Hematopoietic multipotent progenitor cell (in vitro differentiated cells): ENCODE measurements at places on chromosomes 6 and 20.

DNA sequence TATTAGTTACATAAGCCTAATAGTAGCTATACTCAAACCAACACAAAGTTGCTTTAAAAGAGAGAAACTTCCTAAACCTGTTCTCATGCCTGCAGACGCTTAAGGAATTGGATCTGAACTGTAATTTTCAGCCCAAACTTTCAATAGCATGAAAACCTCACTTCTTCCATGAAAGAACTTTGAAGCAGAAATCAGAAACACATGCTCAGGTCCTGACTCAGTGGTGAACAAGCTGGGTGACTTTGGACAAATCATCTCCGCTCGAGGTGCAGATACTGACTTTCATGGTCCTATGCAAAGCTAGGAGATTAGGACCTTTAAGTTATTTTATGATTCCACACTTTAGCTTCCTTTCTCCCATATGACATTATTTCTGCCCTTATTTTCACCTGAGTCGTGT lies 36.5 kb downstream of the NOX3 start:
- no peak for DNase-seq

GRCh38 chr6:107493158-107494057 lies 3.5 kb downstream of the SOBP start:
- DNase-seq: no peak

DNA sequence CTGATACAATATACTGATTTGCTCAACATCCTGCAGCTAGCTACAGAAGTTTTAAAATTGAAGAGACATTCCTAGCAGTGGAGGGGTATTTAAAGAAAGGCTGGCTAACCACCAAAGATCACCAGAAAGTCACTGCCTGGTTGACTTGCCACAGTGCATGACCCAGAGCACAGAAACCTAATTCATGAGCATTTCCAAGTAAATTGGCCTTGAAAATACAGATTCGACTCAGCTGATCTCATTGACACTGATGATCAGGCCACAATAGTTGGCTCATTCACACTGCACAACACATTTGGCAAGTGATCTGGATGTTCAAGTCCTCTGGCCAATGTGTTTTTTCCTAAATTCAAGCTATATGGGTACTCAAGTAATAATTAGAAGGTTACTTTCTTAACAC lies 13.3 kb upstream of the TDRD6 start:
- DNase-seq: no peak

DNA sequence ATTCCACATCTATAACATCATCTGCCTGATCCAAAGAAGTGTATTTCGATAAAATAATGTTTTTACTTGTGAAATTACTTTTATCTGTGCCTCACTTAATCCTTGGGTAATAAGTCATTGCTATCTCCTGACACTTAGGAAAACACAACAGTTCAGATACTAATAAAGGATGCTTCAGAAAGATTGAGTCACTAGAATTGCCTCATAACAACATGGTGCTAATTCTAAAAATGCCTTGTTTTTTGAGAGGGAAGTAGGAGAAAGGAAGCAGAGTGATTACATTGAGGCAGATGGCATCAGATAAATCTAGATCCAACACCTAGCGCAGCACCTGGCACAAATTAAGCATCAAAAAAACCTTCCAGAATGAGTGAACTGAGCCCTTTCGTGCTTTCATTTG lies 69.0 kb downstream of the NCOA7 start:
- DNase-seq: no peak

GRCh38 chr6:7996538-7997111 lies 67.6 kb downstream of the BLOC1S5 start:
- DNase-seq: no peak
